Psoas muscle (tissue), 8 donors: ENCODE measurements at places on chromosomes 7 and 10.

DNA sequence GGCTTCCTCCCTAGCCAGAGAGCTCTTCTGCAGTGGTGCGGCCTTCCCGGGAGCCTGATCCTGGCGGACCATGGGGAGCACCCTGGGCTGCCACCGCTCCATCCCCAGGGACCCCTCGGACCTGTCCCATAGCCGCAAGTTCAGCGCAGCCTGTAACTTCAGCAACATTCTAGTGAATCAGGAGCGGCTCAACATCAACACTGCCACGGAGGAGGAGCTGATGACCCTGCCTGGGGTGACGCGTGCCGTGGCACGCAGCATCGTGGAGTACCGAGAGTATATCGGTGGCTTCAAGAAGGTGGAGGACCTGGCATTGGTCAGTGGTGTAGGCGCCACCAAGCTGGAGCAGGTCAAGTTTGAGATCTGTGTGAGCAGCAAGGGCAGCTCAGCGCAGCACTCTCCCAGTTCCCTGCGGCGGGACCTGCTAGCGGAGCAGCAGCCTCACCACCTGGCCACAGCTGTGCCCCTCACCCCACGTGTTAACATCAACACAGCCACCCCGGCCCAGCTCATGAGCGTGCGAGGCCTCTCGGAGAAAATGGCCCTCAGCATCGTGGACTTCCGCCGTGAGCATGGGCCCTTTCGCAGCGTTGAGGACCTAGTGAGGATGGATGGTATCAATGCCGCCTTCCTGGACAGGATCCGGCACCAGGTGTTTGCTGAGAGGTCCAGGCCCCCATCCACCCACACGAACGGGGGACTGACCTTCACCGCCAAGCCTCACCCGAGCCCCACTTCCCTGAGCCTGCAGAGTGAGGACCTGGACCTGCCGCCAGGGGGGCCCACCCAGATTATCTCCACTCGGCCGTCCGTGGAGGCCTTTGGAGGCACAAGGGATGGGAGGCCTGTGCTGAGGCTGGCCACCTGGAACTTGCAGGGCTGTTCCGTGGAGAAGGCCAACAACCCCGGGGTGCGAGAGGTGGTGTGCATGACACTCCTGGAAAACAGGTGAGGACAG lies 1.5 kb downstream of the EEPD1 start:
- DNase-seq, result peak; percentile 71

DNA sequence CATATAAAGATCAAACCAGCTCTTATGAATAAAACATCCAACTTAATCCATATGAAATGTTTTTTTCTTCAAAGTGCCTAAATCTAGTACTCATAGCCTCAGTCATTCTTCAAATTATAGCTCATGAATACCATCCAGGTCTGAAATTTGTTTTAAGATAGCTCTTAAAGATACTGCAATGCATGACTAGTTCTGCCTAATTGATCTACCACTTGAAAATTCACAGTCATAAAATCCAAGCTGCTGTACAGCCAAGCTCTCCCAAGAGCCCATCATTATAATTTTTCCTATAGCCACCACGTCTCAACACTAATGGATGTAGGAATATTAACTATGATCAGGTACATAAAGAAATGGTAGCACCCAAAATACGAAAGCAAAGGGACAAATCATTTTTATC lies 87.9 kb upstream of the RNF148 start:
- no peak for DNase-seq

- no peak for DNase-seq
Observed at GRCh38 chr7:142546452-142546851, 202.8 kb upstream of the PRSS1 start.

GRCh38 chr10:133150656-133151055 lies 9.4 kb upstream of the KNDC1 start:
- no peak for DNase-seq

DNA sequence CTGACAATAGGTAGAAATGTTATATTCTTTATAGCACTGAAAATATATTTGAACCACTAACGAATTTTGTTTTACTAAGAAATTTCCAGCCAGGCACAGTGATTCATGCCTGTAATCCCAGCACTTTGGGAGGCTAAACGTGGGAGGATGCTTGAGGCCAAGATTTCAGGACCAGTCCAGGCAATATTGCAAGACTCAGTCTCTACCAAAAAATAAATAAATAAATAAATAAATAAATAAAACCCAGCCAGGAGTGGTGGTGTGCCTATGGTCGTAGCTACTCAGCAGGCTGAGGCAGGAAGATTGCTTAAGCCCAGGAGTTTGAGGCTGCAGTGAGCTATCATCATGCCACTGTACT lies 39.8 kb downstream of the PIP4K2A start:
- DNase-seq, result no peak

DNA sequence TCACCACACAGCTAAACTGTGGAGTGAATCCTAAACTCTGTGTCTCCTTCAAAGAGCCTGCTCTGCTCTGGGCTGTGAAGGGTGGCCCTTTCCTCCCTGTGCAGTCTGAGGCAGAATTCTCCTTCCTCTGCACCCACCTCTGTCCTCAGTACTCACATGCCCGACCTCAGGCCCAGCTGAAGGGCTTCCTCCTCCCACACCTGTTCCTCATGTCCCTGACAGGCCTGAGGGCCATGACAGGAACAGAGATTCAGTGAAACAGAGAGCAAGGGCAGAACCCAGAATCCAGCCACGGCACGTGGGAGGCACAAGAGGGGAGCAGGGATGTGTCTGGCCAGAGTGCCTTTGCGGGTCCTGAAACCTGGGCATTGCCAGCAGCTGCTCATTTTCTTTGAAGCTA lies 13.9 kb downstream of the CREB3L2 start:
- no peak for DNase-seq

GRCh38 chr7:121473645-121474300 lies 77.7 kb upstream of the FAM3C start:
- DNase-seq, result no peak

DNA sequence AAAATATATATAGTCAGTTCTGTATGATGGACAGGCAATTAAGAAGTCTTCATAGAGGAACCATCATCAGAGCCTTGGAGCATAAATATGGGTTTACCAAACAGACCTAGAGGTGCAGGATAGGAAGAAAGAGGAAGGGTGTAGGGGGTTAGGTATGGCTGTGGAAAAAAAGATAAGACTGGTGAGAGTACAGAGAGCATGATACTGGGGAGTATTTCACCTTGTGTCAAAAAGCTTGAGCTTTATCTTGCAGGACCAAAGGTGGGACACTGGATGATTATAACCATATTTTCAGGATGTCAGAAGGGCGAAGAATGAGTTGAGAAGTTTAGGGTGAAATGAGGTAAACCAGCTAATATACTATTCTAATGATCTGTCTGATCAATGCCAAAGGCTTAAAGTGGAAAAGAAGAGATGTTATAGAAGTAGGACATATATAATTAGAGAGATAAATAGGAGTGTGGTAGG lies 54.6 kb downstream of the MRPL32 start:
- no peak for DNase-seq

DNA sequence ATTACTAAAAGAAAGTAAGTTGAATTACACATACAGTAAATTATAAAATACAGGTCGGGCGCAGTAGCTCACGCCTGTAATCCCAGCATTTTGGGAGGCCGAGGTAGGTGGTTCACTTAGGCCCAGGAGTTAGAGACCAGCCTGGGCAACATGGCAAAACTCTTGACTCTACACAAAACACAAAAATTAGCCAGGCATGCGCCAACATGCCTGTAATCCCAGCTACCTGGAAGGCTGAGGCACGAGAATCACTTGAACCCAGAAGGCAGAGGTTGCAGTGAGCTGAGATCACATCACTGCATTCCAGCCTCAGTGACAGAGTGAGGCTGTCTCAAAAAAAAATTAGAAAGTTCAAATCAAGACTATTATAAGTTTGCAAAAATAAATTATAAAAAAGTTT lies 174.9 kb downstream of the GALNT11 start:
- no peak for DNase-seq

- DNase-seq, result no peak
Observed at GRCh38 chr10:125015356-125015944, 73.5 kb downstream of the ZRANB1 start.

DNA sequence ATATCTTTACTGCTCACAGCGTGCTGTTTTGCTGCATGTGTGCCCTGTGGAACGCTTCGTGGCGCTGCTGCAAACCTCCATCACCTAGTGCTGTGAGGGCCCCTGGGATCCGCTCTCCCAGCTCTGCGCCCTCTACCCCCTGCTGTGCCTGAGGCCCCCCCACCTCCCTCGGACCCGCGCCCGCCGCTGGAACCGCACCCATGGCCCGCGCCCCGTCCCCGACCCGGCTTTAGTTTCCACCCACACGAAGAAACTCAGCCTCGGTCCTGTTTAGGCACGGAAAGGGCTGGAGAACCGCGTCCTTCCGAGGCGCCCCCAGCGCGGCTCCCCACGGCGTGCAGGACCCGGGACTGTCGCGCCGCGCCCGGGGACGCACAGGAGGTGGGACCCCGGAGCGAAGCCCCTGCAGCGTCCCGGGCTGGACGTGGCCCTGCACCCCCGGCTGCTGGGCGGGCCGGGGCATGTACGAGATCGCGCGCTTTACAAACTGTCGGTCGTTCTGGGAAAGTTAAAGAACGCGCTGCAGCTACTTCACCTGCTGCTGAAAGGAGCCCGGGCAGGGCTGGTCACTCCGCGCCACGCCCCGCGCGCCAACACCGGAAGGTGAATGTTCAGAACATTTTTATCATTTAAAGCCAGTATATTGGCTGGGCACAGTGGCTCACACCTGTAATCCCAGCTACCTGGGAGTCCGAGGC lies 54.3 kb downstream of the BMS1 start:
- DNase-seq, result no peak

DNA sequence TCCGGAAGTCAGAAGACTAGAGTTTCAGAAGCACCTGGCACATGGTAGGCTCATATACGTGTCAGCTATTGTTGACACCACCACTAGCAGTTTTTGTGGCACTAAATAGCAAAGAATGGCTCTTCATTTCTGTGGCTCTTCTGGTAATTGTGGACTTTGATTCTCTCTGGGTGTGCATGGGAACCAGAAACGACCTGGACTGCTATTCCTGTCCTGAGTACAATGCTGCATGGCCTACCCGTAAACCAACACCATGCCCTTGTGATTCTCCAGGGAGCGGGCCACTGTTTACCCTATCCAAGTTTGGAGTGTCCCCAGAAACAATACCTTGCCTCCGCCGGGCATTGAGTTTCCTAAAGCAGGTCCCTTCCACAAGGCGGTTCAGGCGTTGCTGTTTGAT lies 162.9 kb upstream of the AOAH start:
- no peak for DNase-seq

DNA sequence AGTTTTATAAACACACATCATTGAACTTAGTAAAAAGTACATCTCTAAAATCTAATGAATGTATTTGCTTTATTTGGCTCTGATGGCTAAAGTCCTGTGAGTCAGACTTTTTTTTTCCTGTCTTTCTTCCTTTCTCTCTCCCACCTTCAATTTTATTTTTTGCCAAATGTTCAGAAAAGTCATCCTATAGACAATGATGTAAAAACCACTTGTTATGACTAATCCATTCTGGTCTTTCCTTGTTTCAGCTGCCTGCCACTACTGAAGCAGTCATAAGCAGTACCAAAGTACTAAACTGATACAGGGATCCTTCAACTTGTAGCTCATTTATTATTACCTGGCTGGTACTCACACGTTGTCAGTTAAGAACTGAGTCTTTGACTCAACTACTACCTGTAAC lies 23.9 kb downstream of the HECTD2 start:
- DNase-seq, result no peak

DNA sequence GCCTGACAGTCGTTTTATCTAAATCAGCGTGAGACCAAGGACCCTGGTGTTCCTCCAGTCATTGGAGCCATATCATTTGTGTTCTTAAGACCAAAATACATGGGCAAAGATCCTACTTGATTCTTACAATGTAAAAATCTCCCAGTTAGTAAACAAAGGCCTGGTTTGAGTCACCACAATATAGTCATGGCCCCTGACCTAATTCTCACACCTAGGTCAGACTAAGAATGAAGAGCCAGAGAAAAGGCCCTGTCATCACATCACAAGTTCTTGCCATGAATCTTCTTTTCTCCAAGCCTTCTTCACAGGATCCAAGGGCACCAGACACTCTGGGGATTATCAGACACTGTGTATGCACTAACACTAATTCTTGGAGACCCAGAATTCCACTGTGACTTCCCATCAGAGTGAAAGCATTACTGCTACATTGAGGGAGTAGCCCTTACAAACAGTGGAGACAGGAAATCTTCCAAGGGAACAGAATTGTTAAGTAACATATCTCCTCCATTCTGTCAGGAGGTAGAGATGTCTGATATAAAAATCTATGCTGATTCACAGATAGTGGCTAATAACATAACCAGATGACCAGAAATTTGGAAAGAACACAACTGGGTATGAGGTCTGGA lies 7.6 kb upstream of the ERVW-1 start:
- no peak for DNase-seq

DNA sequence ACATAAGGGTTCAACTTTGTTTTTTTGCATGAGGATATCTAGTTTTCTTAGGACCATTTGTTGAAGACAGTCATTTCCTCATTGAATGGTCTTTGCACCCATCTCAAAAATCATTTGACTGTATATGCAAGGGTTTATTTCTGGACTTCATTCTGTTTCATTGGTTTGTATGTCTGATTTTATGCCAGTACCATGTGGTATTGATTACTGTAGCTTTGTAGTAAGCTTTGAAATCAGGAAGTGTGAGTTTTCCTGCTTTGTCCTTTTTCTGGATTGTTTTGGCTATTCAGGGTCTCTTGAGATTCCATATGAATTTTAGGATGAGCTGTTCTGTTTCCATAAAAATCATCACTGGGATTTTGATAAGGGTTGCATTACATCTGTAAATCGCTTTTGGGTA lies 63.9 kb downstream of the SND1 start:
- no peak for DNase-seq

GRCh38 chr10:85407088-85407487 lies 959.5 kb downstream of the GRID1 start:
- DNase-seq, result no peak

DNA sequence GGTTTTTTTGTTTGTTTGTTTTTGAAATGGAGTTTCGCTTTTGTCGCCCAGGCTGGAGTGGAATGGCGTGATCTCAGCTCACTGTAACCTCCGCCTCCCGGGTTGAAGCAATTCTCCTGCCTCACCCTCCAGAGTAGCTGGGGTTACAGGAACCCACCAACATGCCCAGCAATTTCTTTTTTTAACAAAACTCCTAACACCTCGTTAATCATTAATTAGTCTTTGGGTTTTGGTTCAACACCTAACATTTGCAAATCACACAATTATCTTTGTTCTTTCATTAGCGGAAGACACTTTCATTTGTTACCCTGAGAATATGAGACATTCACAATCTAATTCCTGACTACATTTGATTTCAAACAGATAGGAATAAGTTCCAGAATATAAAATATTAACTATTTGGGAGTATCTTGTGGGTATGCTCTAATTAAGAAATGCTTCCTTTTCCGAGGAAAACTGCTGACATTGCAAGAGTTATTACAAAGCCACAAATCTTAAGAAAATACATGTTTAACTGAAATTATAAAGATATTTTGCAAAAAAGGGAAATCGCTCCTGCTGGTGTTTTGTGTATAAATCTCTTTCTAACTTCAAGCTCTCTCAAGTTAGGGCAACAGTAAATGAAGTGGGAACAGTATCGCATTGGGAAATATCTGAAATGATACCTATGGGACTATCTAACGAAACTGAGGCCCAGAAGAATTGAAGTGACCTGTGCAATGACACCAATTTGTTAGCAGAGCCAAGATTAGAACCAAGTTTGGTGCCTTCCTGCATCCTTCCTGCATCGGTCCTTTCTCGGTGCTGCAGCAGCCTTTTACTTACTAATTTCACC lies 1.2 kb upstream of the LSM8 start:
- no peak for DNase-seq

GRCh38 chr7:115574681-115575291 lies 455.8 kb downstream of the TFEC start:
- no peak for DNase-seq

GRCh38 chr7:87092568-87093091 lies 33.2 kb upstream of the ELAPOR2 start:
- no peak for DNase-seq

- DNase-seq, result no peak
Observed at GRCh38 chr10:99598011-99598410, 22.2 kb downstream of the SLC25A28 start.
